ENCODE measurements at places on chromosomes 6 and 20.

DNA sequence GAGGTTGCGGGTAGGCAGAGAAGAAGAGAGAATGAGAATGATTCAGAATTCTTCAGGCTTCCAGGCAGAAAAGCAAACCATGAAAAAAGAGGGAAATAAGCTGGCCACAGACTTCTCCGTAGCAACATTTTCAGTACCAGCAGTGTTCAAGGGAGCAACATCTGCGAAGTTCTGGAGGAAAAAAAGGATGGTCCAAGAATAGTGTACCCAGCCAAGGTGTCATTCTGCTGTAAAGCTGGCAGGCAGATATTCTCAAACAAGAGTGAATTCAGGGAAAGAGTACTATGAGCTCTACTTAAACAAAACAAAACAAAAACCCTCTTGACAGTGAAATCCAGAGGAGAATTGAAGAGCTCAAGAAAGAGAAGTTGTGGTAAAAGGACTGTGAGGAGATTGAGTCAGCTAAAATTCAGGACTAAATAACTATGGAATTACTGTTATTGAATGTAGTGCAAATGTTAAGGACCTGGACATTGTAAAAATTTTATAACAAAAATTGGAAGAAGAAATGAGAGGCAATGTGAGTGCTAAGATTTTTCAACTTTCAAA is 86.5 kb downstream of the ATRN start:
- DNase-seq = no peak

DNA sequence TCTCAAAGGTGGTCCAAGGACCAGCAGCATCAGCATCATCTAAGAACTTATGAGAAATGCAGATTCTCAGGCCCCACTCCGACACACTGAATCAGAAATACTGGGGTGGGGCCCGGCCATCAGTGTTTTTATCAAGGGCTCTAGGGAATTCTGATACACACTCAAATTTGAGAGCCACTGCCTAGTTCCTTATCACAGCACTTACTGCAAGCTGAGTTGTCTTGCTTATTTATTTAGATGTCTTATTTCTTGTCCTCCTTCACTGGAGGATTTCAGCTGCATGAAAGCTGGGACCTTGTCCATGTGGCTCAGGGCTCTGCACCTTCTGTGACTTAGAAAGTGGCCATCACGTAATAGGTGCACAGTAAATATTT is 139.4 kb upstream of the RREB1 start:
- no peak for DNase-seq

DNA sequence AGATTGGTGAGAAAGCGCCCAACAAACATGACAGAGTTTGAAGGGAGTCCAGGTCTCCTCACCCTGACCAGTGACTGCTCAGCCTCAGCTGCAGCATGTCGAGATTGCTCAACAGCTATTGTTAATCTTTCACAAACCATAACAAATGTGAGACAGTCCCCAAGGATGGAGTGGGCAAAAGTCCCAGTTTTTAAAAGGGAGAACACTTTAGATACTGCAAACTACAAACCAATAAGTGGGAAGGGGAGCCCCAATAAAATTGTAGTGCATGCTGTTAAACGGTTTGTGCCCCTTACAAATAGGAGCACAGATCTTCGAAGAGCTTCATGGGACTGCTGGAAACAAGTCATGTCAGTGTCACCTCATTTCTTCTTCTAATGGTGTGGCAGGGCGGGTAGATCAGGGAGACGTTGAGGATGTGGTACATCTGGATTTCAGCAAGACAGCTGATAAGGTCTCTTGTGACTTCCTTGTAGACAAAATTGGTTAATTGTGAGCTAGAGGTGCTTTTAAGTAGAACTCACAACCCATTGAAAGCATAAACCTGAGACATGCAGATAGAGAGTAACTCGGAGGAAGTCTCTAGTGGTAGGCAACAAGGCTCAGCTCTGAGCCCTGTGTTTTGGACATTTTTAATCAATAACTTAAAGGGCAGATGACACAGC is 134.0 kb upstream of the ARMC2 start:
- peak; percentile 45 for DNase-seq

DNA sequence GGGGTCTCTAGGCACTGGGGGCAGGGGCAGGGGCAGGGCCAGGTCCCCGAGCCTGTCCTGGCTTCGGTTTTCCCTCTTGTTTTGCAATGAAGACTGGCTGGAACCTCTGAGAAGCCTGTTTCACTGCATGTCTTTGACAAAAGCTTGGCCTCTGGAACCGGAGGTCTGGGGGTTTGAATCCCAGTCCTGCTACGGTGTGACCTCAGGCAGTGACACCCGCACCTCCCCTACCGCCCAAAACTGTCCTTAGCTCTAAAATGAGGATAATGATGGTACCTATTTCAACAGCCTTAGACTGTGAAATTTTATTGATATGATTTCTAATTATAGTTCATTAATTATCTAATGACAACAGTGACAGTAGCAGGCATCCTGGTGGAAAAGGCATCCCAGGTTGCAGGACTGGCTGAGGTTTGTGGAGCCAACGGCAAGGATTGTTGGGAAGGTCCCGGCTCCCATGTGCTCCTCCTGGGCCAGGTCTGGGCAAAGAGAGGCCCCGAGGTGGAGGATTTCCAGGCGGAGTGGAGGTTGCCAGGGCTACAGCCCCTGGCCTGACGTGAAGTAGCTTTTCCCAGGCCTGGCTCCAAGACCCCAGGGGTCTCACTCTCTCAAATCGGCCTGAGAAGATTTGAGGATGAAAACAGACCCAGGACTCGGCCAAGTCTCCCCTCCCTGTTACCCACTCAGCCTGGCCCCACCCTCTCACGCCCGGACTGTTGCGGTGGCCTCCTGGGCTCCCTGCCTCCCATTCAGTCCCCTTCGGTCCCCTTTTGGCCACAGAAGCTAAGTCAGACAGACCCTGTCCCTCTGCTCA is 57.9 kb downstream of the SNAI1 start:
- DNase-seq = no peak

DNA sequence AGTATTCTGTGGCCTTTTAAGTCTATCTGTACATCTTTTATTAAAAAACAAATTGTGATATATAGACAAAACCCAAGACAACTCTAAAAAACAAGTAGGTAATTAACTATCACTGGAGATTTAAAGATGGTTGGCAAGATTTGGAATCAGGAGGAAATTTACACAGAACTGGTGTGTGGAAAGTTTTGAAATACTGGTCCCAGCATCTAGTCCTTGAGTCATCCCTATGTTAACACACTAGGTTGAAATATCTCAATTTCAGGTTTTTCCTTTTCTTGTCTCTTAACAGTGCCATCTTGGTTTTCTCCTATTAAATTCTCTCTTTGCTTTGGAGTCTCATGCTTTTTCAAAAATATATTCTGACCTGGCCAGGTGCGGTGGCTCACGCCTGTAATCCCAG is 27.5 kb downstream of the SASH1 start:
- no peak for DNase-seq

DNA sequence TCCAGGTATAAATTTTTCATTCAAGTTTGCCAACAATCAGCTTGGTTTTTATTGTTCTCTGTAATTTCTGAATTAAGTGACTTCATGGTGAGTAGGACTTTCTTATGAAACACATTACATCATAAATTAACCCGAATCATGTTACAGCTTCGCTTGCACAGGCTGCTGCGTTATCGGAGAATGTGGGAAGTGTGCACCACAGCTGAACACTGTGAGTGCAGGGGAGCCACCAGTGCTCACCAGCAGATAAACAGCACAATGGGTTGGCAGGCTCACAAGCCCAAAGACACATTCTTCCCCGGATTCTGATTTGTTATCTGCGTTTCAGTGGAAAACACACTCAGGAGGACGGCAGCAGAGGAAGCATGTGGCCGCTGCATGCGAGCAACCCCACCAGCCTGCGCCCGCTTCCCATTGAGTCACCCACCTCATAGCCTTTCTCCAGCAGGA is 121.1 kb downstream of the GMDS start:
- DNase-seq = no peak

DNA sequence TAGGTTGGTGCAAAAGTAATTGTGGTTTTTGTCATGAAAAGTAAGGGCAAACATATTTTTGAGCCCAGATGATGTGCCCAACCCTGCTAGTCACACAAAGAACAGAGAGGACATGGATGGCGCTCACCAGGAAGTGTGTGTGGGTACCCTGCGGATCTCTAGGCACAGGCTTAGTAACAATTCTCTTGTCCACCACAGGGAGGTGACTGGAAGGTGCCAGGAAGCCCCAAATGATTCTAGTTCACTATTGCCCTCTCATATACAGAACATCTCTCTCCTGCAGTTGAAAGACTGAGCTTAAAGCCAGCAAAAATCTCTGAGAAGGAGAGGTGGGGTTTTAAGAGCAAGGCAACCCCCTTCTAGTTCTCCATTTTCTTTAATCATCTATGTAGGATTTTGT is 272.1 kb upstream of the TAB2 start:
- no peak for DNase-seq

DNA sequence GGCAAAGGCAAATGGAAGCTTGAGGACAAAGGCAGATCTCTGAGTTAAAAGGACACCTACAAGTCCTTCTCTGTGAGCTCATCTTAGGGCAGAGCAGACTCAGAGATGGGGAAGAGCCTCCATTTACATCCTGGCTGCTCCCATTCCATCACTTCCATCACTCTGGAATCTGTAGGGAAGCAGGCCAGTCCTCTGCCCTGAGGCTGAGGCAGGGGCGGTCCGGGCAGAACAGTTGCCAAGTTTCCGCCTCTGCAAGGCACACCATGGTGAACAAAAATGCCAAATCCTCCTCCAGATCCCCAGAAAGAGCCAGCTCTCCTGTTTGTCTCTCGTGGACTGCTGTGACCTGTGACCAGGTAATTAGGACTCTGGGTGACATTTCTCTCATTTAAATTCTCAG is 209.6 kb upstream of the SSTR4 start:
- DNase-seq = no peak

DNA sequence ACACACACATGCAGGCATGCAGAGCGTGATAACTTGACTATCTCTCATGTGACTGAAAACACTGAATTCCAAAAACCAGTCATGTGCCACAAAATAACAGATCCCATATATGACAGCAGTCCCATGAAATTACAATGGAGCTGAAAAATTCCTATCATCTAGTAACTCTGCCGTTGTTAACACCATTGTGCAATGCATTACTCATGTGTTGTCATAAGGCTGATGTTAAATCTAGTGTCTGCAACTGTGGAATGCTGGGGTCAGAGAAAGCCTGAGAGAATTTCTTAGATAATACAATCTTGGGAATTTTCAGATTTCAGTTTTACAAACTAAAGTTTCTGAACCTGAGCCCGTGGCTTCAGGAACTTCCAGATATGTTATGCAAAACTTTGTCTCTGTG is 70.2 kb downstream of the LYRM4 start:
- peak; percentile 70 for DNase-seq
